Stimulated activated CD4-positive, alpha-beta T cell treated with anti-CD3 and anti-CD28 coated beads, Interleukin-15, amount 100 ng/mL, for 24 hours (primary cell): ENCODE measurements at places on chromosomes 3 and 15.

DNA sequence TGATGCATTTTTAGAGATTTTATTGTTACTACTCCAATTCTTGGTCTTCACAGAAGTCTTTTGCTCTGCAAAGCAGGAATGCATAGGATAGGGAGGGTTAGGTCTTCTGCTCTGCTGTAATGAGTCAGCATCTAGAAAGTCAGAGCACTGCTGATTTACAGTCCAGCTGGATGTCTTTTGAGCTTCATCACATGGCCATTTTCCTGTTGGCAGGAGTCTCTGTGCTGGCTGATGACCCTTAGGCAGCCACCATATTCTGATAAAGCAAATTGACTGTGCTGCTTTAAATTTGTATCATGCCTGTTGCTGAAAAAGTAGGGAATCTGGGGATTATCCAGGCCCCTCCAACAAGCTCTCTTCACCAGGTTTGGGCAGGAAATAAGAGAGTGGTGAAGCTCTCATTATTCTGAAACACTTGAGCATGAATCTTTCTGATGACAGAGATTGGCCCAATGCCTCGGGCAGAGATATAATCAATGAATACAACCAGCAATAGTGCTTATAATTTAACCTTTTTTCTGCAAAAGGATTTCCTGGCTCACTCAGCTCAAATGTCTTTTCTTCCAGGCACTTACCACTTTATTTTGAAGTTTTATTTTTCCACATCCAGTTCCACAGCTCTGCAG lies 9.7 kb upstream of the CRBN start:
- DNase-seq: no peak

- no peak for DNase-seq
These were observed 25.2 kb downstream of the PLXNB1 start for GRCh38 chr3:48404440-48405342.

DNA sequence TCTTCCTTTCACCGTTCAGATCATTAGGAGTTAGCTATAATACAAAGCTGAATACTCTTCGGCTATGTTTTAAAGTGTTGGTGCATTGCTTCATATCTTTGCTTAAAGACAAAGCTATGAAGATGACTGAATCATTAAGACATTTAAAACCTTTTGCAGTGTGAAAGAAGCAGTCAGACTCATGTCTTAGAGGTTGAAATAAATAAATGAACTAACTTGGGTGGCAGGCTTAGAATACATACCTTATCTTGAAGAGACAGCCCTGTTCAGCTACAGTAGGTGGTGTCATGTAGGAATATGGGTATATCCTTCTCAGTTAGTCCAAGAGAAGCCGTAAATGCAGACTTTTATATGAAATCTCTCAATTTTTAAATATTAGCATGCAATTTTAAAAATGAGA lies 63.4 kb downstream of the OPA1 start:
- no peak for DNase-seq

- no peak for DNase-seq
These were observed 85.3 kb downstream of the MEIS2 start for GRCh38 chr15:37015035-37015434.

GRCh38 chr15:76176059-76176458 lies 116.3 kb downstream of the TMEM266 start:
- DNase-seq: no peak
